ENCODE measurements at places on chromosomes 4 and X.

DNA sequence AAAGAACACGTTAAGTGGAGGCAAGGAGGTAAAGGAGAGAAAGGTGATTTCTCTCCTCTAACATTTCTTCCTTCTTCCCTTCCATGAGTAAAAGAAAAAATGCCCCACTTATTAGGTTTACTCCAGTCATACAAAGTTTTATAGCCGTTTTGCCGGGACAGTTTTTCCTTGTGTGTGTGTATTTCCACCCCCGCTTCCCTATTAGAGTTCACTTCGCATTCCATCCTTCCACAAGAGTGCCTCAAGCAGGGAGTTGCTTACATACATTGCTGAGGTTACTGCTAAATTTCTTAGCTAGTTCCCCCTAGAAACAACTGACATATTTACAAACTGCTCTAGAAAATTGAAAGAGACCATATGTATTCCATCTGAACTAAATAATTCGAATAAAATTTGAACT lies 45.2 kb upstream of the BMP15 start:
- DNase-seq = no peak

DNA sequence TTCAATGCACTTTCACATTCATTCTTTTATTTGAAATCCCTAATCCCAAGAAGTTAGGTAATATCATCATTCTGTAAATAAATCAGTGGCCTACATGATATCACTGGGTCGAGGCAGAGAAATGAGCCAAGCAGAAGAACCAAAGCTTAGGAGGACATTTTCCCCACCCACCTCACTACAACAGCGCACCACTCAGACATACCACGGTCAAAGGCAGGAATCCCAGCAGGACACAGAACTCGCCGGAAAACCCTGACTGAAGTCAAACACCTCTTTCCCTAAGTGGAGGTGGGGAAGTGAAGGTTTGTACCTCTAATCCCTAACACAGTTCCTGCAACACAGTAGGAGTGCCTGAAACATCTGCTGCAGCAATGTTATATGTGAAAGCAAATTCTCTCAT lies 21.5 kb downstream of the RELL1 start:
- DNase-seq = no peak

DNA sequence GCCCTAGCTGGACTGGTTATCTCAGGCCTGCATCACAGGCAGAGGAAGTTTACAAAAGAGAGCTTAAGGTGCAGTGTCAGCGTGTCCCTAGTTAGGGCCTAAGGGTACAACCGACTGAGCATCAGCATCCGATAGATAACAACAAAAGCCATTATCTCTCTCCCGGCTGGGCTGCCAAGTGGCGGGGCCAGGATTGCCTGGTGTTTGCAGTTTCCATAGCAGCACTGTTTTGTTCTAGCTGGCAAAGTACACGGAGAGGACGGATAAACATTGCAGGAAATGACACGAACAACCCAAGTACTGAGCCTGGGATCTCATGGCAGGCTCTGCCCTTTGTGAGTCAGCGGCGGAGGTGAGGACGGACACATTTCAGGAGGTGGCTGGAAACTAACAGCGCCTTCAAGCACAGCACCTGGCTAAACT lies 104.7 kb upstream of the NOCT start:
- DNase-seq = no peak

- DNase-seq = peak; percentile 48
These were observed 840 bp upstream of the CLCN3 start for GRCh38 chr4:169619518-169619957.

GRCh38 chr4:2598511-2599303 lies 62.3 kb downstream of the FAM193A start:
- no peak for DNase-seq

DNA sequence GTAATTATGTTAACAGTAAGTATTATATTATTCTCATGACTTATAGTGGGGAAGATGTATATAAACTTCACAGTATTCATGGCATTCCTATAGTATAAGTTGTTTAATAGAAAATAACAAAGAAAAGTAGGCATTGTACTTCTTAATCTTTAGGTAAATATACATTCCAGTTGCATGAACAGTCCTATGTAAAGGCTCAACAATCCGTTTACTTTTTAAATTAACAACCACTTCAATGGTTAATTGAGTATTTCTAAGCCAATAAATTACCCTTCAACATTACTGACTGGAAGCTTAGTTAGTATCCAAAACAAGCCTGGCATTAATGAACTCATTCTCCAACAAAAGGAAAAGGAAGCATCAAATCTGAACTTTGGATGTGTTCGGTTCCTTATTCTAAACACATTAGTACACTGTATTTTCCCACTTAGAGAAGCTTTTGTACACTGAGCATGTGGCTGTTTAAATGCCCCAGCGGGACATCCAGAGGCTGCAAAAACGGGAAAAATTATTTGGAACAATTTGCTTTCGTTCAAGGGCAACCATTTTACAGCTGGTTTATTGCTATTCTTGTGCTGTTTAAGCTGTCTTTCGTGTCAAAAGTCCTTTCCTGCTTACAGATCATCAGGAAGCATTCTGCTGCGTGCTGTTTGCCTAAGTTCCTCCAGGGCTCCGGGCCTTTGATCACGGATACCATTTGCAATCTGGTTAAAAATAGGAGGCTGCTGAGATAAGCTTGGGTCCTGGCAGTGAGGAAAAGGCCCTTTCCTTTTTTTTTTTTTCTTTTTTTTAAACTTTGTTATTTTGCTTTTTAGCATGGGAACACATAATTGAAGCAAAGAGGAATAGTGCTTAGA lies 460.3 kb downstream of the SPRY1 start:
- DNase-seq = no peak

GRCh38 chr4:153413842-153414241 lies 52.3 kb upstream of the TMEM131L start:
- no peak for DNase-seq

GRCh38 chr4:162715401-162715800 lies 451.3 kb downstream of the NAF1 start:
- DNase-seq = no peak

- no peak for DNase-seq
These were observed 376.5 kb downstream of the CCSER1 start for GRCh38 chr4:90503677-90504076.

DNA sequence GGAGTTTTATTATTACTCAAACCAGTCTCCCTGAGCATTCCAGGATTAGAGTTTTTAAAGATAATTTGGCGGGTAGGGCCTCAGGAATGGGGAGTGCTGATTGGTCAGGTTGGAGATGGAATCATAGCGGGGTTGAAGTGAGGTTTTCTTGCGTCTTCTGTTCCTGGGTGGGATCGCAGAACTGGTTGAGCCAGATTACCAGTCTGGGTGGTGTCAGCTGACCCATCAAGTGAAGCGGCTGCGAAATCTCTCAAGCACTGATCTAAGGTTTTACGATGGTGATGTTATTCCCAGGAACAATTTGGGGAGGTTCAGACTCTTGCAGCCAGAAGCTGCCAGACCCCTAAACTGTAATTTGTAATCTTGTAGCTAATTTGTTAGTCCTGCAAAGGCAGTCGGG lies 25.1 kb upstream of the SETD7 start:
- DNase-seq = no peak

- no peak for DNase-seq
These were observed 346.8 kb upstream of the TECRL start for GRCh38 chr4:64756016-64756415.

- DNase-seq = no peak
These were observed 88.3 kb downstream of the SHROOM2 start for GRCh38 chrX:9874483-9874882.

GRCh38 chr4:182163180-182163579 lies 80.0 kb upstream of the TENM3 start:
- no peak for DNase-seq

- DNase-seq = no peak
These were observed 283.1 kb upstream of the MAOA start for GRCh38 chrX:43373032-43373431.

GRCh38 chr4:4271912-4272311 lies 18.0 kb downstream of the LYAR start:
- no peak for DNase-seq
